Activated T-cell treated with anti-CD3 and anti-CD28 coated beads, Interleukin-2, amount 50 U/mL, for 72 hours (primary cell): ENCODE measurements at places on chromosomes 2 and 18.

DNA sequence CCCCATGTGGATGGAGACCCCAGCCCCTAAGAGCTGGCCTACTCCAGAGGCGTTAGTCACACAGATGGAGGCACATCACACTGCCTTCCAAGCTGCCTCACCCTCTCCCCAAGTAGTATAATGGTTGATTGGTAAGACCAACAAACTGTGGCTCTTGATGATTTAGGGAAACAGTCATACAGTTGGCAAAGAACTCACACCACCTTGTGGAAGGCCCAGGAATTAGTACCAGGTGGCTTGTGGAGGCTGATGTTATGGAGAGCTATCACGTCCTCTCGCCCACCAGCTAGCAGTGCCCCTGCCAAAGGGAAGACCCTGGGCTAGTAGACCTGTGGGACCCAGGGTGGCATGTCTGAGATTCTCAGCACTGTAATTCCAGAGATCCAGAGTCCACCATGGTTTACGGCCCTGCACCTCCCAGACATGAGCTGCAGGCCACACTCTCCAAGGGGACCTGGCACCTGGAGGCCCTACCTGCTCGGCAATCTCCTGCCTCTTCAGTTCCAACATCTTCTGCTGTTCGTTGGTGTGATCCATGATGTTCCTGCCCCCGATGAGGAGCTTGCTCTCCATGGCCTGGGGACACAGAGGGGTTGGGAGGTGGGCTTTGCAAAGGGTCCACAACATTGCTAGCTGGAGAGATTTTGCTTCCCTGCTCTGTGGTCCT, 26.3 kb downstream of the KIF3C start:
- no peak for DNase-seq

GRCh38 chr2:107684421-107684820, 142.3 kb upstream of the RGPD4 start:
- no peak for DNase-seq

GRCh38 chr2:127125821-127126220, 18.9 kb upstream of the BIN1 start:
- DNase-seq: no peak

GRCh38 chr18:62672600-62672999, 42.7 kb upstream of the PHLPP1 start:
- no peak for DNase-seq

- no peak for DNase-seq
These were observed 63.0 kb upstream of the SIX2 start for GRCh38 chr2:45072064-45072861.

GRCh38 chr18:78073275-78073674, 823.6 kb downstream of the GALR1 start:
- DNase-seq: no peak

GRCh38 chr2:39837856-39838453, 58.9 kb upstream of the THUMPD2 start:
- no peak for DNase-seq

DNA sequence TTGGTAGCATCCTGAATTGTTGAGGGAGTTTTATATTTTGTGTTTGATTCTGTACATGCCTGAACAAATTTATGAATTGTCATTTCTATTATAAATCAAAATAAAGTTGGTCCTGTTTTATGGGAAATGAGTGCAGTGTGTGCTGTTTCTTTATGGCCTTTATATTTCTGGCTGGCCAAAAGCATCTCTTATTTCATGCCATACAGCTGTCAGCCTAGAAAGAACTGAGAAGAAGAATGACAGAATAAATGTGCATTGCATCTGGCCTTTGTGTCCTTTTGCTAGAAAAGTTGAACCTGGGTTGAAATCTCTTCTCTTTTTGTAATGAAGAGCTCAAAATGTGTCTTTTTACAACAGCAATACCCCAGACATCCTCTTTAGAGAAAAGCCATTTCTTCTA, 474.7 kb upstream of the LRATD1 start:
- DNase-seq: no peak

- DNase-seq: peak; percentile 34
These were observed 1.6 kb upstream of the DNER start for GRCh38 chr2:229715895-229716507.

- no peak for DNase-seq
These were observed 3.4 kb upstream of the RTP5 start for GRCh38 chr2:241865957-241866789.

DNA sequence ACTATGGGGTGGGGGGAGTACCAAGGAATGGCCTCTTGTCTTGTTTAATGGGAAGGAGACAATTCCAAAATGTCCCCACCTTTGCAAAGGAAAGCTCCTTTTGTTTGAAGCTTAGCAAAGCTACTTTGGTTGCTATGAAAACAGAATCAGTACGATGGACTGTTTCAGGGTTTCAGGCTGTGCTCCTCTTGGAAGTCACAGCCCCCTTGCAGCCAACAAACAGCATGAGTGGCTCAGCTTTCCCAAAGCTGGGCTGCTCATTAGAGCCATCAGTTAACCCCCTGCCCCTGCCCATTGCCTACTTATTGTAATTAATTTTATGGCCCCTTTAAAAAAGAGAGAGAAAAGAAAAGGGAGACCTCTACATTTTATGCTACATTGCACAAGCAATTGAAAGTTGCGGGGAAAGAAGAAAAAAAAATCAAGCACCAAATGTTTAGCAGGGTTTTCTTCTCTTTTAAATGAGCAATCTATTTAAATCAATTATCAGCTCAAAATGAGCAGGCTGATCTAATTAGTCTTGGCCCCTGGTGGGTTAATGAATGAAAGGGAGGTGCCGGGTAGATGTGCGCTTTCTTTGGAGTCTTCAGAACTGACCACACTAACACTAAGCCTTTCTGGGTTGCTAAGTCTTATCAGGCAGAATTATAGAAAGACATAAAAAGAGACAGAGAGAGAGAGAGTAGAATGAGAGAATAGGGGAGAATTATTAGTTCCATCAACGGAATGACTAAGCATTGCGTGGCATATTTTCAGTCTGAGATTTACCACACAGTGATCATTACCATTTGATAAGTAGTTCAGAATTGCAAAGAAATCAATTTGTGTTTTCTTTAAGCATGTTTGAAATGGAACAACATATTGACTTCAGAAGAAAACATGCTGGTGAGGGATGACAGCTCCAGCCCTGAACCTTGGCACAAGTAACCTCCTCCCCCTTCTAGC, 284.9 kb downstream of the INSIG2 start:
- DNase-seq: no peak

DNA sequence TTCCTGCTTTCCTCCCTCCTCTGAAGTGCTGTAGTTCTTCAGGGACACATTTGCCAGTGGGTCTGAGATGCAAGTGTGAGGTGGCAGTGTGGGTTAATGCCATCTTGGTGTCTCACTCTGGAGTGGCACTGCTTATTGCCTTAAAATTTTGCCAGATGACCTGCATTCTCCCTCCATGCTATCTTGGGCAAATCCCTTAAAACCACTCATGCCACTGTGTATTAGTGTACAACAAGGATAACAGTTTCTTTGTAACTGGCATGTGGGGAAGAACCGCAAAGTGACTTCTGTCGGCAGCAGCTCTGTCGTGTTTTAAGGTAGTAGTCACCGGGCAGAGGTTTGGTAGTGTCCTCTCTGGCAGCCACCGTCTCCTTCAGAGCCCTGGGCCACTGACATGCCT, 124.2 kb downstream of the NEDD4L start:
- DNase-seq: no peak

GRCh38 chr2:43414586-43415135, 181.2 kb downstream of the THADA start:
- no peak for DNase-seq

- peak; percentile 79 for DNase-seq
These were observed 21.7 kb upstream of the EFHD1 start for GRCh38 chr2:232611559-232612218.

GRCh38 chr2:148876595-148877402, 1.8 kb downstream of the KIF5C start:
- DNase-seq: peak; percentile 64

- DNase-seq: no peak
These were observed 9.9 kb downstream of the DYSF start for GRCh38 chr2:71463342-71463654.

- DNase-seq: no peak
These were observed 15.7 kb downstream of the SOWAHC start for GRCh38 chr2:109629867-109630266.

GRCh38 chr2:174688079-174688478, 76.2 kb downstream of the CHRNA1 start:
- DNase-seq: no peak

DNA sequence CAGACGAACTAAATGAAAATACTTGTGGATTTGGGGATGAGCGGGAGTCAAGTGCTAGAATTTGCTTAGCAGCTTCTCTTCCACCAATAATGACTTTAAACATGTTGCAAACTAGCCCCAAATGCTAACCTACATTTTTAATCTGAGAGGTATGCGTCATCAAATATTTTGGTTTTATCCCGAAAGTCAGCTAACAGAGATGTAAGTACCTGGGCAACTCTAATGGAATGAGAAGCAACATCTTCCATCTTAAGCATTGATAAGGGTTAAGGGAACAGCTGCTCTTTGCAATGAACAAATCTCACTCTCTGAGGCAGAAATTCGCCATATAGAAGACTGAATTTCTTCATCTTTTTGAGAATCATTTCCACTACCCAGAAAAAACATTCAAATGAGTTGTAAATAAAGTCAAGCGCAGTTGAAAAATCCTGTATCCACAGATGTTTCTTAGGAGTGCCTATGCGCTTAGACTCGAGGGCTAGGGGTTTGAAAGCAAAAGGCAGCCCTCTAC, 926 bp upstream of the YPEL5 start:
- no peak for DNase-seq

- DNase-seq: no peak
These were observed 33.5 kb downstream of the CUL3 start for GRCh38 chr2:224551693-224552092.
